ENCODE measurements at places on chromosomes 16 and 17. TPM values are rescaled to one million over a fixed set of nuclear protein-coding genes. Genes with fewer than 3 reads are reported as not detected.
A peak's percentile ranks its signal among the peaks of the same experiment; 100 is the strongest.

- no peaks in the 10 kb centered on the region for H3K27me3 ChIP-seq
- H3K4me3 ChIP-seq: no peak overlapping the region
Measured at GRCh38 chr16:1607971-1608370, 3.9 kb downstream of the IFT140 start.

DNA sequence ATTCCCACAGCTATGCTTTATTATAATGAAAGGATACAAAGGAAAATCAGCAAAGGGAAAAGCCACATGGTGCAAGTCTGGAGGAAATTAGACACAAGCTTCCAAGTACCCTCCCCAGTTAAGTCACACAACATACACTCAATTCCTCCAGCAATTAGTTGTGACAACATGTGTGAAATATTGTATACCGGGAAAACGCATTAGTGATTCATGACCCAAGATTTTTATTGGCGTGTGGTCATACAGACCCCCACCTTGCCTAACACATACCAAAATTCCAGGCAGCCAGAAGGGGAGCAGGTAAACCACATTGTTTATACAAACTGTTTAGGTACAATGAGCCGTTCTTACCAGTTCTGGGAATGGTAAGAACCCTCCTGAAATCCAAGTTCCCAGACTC is 160.6 kb downstream of the CYB561 start:
- no peaks in the 10 kb centered on the region for H3K27me3 ChIP-seq
- H3K27ac ChIP-seq: no peak overlapping the region
- DNase-seq: no peak
- no peak overlapping the region for H3K4me3 ChIP-seq
- peaks cover 4% of the 10 kb centered on the region for H3K4me1 ChIP-seq

GGA2 gene
- 18.1 TPM for total RNA-seq

DNA sequence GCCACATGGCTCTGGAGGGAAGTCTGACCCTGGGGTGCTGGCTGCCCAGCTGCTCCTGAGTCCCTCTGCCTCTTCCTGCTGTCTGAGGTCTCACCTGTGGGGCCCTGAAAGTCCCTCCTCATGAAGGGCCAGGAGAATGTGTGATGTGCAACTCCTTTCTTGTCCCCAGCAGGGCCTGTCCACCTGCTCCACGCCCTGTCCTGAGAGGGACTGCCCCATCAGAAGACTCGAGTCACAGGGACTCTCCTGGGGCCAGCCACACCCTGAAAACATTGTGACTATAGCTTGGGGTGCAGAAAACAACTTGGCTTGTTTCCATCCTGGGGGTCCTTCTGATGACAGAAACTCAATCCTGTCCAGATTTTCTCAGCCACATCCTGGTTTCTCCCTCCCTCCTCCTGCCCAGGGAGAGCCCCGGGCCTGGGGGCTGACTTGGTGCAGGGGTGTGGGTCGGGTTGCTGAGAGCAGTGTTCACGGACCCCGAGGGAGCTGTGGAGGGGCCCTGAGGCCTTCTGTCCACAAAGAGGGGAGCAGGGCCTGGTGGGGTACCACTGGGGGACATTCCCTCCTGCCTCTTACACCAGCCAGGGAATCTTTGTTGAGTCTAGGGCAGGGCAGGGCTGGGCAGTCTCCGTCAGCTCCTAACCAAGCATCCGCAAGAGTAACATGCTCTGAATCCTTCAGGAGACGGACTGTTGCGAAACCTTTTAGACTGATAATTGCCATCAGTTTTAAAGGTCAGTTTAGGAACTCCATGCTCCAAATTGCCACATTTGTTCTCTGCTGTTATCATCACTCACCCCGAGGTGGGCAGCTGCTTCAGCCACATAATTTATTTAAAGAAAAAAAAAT is 45.9 kb downstream of the NT5M start:
- no peaks in the 10 kb centered on the region for H3K36me3 ChIP-seq
- no peak overlapping the region for H3K27ac ChIP-seq
- no peak overlapping the region for H3K4me3 ChIP-seq
- H3K27me3 ChIP-seq: no peaks in the 10 kb centered on the region

C16orf74 gene
- total RNA-seq: 0.72 TPM

XPO6 gene
- total RNA-seq: 82.2 TPM

C1QTNF8 gene
- not detected for total RNA-seq

DNA sequence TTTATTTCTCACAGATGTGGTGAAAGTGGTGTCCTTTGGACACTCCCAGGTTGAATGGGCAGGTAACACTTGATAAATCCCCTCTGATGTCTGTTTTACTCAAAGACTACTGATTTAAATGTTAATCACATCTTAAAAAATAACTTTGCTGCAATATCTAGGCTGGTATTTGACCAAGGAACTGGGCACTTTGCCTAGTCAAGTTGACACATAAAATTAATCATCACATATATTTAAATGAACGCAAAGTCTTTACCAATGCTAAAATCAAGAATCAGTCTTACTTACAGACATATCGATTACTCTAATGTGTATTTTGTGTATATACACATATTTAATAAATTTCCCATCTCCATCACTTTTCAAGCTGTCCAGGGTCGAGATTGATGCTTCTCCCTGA is 7.0 kb downstream of the MT2A start:
- DNase-seq: no peak
- H3K4me1 ChIP-seq: peaks cover 51% of the 10 kb centered on the region
- H3K27ac ChIP-seq: peak overlapping the region; percentile 65
- H3K27me3 ChIP-seq: no peaks in the 10 kb centered on the region

RBFOX1 gene
- total RNA-seq: not detected

- no peak overlapping the region for H3K27ac ChIP-seq
- H3K4me3 ChIP-seq: peak overlapping the region; percentile 22
- H3K4me1 ChIP-seq: no peaks in the 10 kb centered on the region
Measured at GRCh38 chr17:78127888-78128550, 536 bp downstream of the TMC6 start.

PABPN1L gene
- not detected for total RNA-seq

DNA sequence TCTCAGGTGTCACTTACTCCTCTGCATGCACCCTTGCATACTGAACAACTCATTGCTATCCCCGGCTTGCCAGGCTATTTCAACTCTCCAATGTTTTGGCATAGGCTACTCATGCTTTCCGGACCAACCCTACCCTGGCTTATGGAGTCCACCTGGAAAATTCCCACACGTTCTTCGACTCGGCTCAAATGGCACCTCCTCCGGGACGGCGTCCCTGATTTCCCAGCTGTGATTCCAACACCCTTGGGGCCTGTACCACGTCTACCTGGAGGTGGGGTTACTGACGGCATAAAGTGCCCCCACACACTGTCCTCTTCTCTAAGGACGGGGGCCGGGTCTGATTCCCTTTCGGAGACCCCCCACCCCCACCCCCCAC is 498 bp downstream of the SMYD4 start:
- peak overlapping the region; percentile 93 for H3K4me3 ChIP-seq
- peak overlapping the region; percentile 56 for H3K27ac ChIP-seq
- DNase-seq: no peak
- no peaks in the 10 kb centered on the region for H3K27me3 ChIP-seq

CPHXL2 gene
- total RNA-seq: not detected
